ENCODE measurements at places on chromosomes 1 and 21.

DNA sequence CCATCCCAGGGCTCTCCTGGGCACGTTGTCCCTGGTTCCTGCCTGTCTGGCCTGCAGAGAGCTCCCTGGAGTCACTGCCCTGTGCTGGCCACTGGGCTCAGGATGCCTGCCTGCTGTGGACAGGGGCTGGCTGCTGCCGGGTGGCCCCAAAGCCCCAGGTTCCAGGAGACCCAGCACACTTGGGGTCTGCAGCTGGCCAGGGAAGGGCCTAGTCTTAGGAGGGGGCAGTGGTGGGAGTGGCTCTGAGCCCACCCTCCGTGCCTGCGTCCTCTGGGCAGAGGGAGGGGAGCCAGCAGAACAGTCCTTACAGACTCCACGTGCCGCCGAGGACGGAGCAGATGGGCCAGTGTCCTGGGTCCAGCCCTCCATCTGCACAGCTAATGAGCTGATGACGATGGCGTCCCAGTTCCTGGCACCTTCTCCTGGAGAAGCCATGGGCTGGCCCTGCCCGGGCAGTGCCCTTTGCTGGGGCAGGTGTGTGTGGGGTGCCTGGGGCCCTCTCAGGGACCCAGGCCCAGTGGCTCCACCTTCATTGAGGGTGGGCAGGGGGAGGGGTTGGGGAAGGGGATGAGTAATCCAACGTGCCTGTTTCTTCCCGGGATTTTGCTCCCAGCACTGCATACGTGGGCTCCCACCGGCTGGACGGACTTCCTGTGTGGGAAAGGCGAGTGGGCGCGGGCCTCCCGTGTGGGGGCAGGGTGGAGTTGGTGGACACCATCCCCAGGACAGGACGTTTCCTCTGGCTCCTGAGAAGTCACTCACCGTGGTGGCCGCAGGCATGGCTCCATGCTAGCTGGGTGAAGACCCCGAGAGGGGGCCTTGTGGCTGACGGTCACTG, 6.8 kb upstream of the PLCH2 start:
- no peak for DNase-seq

- no peak for DNase-seq
Measured at GRCh38 chr1:92026806-92027205, 3.0 kb upstream of the EPHX4 start.

DNA sequence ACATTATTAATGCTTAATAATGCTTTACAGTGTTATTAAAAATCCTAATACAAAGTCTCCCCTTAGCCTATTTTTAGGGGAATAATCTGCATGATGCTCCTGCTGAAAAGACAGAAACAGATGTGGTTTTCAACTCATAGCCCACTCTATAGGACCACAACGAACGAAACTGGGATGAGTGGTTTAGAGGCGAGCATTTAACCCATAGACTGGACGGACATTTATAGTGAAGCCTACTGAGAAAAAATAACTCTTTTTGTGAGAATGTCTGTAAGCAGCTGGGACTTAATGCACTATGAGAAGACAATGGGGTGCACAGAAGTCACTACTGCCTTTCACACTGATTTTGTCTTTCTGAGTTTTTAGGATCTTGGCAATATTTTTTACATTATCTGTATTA, 1599.6 kb upstream of the B3GALT2 start:
- DNase-seq, result no peak

DNA sequence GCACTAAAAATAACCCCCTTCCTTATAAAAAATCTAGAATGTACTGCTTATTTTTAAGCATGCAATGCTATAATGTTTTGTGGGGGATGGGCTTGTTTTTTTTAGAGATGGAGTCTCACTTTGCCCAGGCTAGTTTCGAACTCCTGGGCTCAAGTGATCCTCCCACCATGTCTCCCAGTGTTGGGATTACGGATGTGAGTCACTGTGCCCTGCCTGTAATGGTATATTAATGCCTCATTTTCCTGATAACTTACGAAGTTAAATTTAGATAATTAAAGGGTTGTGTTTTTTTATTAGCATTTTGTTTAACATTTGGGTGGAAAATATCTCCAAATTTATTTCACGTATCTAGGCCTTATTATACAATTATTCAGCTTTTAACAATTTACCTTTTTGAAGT, 6.5 kb downstream of the RNF11 start:
- DNase-seq, result no peak

DNA sequence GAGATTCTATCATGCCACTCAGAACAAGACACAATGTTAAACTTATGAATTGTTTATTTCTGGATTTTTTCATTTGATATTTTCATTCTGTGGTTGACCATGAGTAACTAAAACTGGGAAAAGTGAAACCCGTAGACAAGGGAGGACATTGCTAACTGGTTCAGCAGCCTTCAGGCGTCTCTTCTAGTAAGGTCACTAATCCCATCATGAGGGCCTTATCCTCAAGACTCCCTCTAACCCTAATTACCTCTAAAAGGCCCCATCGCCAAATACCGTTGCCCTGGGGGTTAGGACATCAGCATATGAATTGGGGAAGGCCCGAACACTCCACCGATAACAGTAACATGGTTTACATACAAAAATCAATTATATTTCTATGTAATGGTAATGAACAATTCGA, 247.6 kb downstream of the TM2D1 start:
- no peak for DNase-seq

GRCh38 chr1:26887125-26887524, 3.0 kb downstream of the GPN2 start:
- DNase-seq, result no peak

GRCh38 chr1:30477588-30477987, 245.8 kb downstream of the MATN1 start:
- DNase-seq, result no peak

DNA sequence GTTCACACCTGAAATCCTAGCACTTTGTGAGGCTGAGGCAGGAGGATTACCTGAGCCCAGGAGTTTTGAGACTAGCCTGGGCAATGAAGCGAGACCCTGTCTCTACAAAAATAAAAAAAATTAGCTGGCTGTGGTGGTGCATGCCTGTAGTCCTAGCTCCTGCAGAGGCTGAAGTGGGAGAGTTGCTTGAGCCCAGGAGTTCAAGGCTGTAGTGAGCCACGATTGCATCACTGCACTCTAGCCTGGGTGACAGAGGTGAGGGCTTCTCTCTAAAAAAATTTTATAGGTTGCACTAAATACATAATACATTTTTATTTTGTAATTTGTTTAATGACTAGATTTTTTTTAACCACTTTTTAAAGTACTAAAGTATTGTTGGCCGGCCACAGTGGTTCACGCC, 6.1 kb downstream of the PARK7 start:
- DNase-seq, result no peak

DNA sequence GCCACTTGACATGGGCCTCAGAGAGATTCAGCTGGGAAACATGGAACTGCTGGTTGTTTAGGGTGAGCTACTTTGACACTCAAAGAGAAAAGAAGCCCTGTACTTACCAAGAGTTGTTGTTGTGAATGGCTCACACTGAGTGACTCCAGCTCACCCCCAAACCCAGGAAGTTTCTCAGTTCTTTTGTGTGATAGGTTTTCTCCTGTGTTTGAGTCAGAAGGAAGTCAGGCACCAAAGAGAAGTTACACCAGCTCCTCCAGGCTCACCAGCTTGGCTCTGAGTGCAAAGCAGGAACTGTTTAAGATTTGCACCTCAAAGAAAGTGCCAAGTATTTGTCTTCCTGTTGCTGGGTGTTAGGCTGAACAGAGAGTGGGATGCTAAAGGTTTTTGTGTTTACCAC, 111.2 kb upstream of the PROX1 start:
- DNase-seq, result no peak

GRCh38 chr1:244241438-244241837, 190.4 kb downstream of the ZBTB18 start:
- no peak for DNase-seq

DNA sequence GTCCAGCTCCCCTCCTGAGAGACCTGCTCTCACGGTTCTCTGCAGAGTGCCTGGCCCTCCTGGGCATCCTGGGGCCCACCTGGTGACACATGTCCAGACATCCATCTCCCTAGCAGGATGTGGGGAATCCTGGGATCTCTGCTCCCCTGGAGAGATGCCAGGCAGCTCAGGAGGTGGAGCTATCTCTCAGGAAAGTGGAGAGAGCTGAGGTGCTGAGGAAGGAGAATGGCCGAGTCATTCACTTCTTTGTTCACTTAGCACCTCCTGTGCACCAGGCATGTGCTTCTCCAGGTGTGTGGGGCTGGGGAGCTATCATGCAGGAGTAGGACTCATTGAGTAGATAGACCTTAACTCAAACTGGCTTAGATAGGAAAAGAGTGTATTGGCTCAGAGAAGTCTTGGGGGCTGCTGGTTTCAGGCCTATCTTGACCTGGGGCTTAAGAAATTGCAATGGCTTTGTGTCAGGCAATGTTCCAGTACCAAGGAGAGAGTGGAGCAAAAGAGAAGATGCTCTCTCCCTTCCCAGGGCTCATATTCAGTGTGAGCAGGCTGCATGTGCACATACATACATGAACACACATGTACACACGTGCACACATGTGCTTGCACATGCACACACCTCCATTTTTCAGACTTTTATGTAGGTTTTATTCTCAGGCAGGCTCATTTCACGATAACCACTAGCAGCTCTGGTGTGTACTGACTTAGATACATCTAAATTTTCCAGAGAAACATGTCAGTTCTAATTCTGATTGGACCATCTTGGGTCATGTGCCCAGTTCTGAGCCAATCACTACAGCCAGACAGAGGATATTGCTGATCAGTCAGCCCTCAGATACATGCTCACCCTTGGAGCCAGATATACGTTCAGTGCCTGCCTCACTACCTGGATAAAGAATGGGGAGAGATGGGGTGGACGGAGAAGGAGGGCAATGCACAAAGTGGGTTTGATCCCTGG, 437.6 kb downstream of the PTPRU start:
- no peak for DNase-seq

DNA sequence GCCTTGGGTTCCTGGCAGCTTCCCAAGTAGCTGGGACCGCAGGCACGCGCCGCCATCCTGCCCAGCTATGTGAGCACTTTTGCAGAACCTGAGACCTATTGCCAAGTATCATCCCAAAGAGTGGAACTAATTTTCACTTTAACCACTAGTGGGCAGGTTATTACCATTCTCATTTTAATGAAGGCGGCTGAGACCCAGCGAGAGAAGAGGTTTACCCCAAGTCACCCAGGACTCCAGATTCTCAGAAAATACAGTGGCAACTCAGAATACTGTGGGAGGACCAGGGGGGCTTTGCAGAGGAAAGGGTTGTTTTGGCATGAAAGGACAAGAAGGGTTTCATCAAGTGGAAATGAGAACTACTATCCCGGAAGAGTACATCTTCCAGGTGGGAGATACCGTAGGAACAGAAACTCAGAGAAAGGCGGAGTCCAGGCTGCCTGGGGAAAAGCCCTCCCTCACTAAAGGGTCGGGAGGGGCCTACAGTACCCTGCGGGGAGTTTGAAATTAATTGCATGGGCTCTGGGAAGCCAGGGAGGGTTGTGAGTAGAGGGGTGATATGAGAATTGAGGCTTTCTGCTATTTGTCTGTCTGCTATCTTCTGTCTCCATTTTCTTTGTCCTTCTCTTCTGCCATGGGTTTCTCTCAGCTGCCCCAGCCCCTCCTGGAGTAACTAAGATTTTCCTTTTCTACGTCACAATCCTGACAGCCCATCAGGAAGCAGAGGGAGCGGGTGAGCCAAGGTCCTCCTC, 7.2 kb upstream of the SEMA4A start:
- DNase-seq, result no peak

- DNase-seq, result no peak
Measured at GRCh38 chr1:67666636-67667035, 18.4 kb upstream of the GADD45A start.

DNA sequence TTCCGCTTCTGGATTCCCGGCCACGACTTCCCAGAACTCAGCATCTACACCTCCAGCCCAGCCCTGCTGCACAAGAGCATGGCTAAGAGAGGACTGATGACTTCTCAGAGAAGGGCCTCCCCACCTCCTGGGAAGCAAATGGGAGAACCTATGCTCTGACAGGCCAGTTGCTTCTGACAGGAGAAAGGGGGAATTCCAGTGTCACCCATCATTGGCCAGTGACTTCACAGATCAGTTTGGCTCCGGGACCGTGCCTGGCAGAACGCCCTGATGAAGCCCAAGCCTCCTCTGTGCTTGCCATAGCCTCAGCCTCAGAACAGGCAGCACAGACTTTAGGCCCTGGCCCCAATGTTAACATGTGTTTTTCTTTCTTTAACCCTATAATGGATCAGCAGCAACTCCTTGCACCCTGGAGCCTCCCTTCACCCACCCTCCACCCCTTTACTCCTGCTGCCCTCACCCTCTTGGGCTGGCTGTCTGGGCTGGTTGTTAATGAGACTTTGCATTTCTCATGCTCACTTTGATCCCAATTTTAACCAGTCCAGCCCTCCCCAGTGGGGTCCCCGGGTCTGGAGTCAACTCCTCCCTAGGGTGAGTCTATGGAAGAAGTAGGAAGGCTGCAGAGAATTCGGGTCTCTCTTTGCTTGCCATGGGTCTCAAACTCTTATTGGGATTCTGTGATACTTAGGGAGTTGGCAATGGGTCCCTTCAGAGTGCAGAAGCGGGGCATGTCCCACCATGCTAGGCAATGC, 42.7 kb upstream of the SLC30A1 start:
- no peak for DNase-seq

DNA sequence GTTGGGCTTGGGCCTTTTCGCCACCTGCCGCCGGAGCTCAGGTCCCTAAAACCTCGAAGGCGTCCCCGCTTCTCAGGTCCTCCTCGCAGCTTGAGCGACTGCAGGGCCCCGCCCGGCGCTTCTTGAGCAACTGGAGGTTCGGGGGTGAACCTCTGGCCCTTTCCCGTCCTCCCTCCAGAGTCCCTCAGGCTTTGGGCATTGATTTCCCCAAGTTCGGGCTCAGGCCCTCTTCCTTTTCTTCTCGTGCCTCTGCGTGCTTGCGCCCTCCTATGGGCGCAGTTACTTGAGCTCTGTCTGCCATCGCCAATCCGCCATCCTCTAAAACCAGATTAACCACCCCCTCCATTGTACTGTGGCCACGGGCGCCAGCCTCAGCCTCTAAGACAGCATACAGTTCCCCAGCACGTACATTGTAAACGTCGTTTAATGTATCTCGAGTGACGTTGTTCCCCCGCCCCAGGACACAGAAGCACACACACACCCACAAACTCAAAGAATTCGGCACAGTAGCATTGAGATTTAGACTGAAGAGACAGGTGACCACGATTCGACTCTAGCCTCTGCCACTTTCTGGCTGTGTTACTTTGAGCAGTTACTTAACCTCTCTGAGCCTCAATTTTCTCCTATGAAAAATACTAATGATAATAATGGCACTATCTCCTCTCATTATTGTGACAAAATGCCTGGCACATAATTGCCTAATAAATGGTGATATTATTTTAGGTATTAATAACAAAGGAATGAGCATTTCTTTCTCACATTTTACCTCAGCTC, 22.6 kb downstream of the BTG2 start:
- DNase-seq, result peak; percentile 46

Measured in activated CD4-positive, alpha-beta T cell treated with anti-CD3 and anti-CD28 coated beads, Interleukin-2, amount 50 U/mL, for 24 hours (primary cell).